CD4-positive, alpha-beta T cell treated with Interferon alpha-2 for 1 hour (primary cell): ENCODE measurements at places on chromosomes 2 and 18.
A peak's percentile ranks its signal among the peaks of the same experiment; 100 is the strongest.

DNA sequence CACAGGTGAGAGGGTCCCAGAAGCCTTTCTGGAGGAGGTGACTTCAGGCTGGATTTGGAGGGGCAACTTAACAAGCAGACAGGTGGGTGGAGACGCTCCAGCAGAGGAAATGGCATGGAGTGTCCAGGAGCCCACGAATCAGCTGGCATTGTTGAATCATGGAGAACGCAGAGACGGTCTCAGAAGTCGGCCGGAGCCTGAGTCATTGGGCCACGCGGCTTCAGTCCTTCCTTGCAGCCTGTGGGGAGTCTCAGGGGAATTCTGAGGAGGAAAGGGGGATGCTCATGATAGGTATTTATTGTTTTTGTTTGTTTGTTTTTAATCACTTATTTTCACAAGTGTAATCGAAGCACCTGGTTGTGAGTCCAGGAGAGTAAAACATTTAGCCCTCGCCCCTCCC, 184.6 kb upstream of the HDAC4 start:
- DNase-seq, result no peak

DNA sequence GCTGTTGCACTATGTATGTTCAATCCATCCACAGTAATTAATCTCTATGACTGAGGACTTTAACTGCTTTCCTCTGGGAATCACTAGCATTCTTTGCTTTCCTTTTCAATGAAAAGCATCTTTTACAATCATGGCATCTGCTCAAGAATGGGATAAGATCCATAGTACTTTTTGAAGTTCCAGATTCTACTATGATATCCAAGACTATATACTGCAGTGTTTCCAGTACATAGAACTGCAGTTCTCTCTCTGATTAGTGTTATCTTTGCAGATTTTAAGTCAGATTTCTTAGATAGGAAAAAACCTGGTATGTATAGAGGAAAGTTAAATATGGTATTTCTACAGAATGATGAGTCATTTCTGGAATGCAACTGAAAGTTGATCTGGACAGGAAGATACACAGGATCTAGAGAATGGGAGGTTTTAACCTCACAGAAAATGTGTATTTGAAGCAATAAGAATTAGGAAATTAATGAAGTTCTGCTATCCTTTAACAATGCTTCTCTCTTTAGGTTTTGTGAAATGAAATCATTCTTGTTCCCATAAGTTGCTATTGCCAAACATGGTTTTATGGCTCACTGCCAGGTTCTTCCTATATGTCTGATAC, 670.7 kb downstream of the ERBB4 start:
- DNase-seq, result no peak

GRCh38 chr2:162926907-162927306, 88.3 kb upstream of the KCNH7 start:
- DNase-seq, result no peak

GRCh38 chr2:27958711-27959378, 68.3 kb downstream of the BABAM2 start:
- no peak for DNase-seq

GRCh38 chr2:195202163-195202845, 454.7 kb upstream of the SLC39A10 start:
- DNase-seq, result no peak

DNA sequence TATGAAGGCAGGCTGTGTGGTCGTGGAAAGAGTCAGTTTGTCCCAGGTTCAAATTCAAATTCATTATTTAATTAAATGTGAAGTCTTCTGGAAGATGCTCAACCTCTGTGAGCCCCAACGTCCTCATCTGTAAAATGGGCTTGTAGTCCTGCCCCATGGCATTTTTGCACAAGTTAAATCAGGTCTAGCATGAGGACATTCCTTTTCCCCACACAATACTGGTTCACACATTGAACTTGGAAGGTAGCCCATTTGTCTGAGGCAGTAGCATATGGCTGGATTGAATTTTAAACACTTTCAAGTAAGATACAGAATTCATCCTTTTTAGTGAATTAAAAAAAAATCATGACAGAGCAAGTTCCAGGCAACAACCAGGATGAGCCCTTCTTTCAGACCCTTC, 665.4 kb upstream of the HS6ST1 start:
- no peak for DNase-seq

GRCh38 chr2:69436938-69437750, at the start of gene NFU1:
NFU1 (minus strand) TSS chr2:69437435; CDS start chr2:69437422, 13 bp downstream.
- peak; percentile 91 for DNase-seq

DNA sequence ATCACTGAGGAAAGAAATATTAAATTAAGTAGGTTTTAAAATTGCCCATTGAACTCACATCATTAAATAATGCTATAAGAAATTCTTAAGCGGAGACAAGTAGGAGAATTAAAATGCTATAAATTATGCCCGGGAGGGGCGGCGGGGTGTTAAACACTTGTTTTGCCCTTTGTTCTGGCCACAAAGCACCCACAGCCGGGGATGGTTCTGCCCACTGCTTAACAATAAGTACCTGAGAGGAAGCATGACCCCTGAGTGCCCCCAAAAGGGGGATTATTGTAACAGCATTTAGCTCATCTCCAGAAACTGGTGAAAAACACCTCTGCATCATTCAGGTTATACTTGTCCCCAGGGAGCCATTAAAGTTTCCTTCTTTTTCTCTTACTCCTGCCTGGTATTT, 332.7 kb upstream of the POU3F3 start:
- DNase-seq, result no peak

- no peak for DNase-seq
Measured at GRCh38 chr2:182080493-182080892, 94.8 kb downstream of the PPP1R1C start.

GRCh38 chr2:71045865-71046548, 22.4 kb upstream of the NAGK start:
- no peak for DNase-seq

DNA sequence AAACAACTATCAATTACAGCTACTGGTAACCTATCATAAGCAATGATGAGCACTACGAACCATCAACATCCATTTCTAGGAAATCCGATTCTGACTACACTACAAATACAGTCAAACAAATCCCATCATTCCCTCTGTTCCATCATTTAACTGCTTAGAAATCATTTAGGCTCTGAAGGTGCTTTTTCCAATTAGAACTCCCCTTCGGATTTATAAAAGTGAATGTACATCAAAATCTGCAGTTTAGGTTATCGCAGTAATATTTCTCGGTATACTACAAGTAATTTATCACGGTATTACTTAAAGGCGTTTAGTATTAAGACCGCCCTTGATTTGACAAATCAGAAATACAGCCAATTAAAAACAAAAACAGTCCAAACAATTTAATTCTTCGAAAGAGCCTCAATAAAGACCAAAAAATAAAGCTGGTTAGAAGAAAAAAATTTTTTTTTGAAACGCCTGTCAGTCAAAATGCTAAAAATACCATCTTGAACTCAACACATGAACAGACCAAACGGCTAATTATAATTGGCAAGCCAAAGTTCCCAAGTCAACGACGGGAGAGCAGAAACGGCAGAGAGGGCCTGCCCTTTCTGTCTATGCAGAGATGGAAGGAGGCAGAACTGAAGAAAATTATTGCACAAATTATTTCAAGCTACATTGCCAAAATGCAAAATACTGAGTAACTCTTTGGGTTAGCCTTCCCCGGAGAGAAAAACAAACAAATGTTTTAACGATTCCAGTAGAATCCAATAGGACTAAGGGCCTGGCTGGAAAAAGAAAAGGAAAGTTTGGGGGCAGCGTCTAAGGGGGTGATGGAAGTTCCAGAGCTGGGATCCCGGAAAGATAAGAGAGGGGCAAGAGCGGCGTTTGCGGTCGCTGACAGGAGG, 1.2 kb downstream of the VPS54 start:
- no peak for DNase-seq

- no peak for DNase-seq
Measured at GRCh38 chr18:21191596-21192307, 50.3 kb upstream of the GREB1L start.

DNA sequence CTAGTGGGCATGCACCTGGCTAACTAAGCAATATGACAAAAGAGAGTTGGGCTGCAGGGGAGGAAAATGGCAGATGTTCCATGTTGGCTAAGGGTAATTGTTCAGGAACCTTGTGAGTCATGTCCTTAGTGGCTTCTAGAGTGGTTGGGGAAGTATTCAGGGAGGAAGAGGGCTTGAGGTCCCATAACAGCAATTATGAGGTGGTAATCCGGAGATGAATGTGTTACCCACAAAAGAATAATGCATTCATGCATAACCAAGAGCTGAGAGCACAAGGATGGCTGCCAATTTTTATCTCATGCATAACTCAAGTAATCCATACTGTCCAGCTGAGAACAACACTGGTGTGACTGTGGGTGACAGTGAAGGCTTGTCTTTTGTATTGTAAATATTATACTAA, 42.9 kb downstream of the TMEFF2 start:
- DNase-seq, result no peak

- DNase-seq, result no peak
Measured at GRCh38 chr2:41040782-41041520, 589.1 kb upstream of the SLC8A1 start.
